Progenitor cell of endocrine pancreas (in vitro differentiated cells): ENCODE measurements at places on chromosomes 1 and 21.

DNA sequence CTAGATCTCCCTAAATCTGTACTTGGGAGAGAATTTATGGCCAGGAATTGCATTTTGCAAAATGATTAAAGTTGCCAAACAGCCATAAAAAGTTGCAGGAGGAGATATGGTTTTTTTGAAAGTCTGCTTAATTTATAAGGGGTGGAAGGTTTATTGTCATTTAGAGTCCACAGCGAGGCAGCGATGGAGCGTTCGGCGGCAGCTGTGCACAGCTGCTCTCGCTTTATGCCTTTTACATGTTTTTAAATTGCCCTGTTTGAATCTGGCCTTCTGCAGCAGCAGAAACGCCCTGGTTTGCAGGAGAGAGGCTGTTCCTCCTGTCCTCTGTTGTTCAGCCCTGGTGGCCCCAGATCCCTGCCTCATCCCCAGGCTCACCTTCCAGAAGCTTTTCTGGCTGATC is 144.9 kb upstream of the POU3F1 start:
- H3K27me3 ChIP-seq: peaks cover 42% of the 10 kb centered on the region
- DNase-seq: no peak
- H3K36me3 ChIP-seq: no peaks in the 10 kb centered on the region
- H3K4me3 ChIP-seq: no peak overlapping the region

DNA sequence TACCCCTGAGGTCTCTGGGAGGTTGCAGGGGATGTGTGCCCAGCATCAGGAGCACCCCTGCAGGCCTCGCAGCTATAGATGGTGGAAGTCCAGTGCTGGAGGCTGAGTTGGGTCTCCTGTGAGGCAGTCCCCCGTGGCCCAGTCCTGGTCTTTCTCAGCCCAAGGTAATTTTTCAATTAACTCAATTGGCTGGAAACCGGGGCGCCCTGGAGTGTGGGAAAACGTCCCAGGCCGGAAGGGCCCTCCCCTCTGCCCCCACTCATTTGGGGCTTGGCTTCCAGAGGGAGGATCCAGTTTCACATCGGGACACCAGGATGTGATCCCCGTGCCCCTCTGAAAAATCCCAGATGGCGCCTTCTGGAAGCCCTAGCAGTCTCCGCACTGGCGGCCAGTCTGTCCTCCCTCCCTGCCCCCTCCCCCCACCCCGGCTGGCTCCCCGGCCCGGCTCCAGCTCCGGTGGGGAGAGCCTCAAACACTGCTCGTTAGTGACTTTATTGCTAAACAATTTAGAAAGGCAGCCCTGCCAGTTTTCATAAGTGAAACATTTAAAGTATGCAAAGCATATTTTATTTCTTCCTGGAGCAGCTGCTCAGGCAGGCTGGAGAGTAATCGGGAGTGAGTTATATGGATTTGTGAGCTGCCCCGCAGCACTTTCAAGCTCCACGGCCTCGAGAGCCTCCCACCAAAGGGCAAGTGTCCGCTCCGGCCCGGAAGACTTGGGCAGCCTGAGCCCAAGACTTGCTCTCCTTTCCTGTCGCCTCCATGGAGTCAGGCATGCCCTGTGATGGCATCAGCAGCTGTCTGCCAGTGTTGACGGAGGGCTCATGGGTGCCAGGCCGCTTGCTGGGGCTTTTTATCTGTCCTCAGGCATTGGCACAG is 208.2 kb upstream of the TMEM51 start:
- no peak for DNase-seq
- no peak overlapping the region for H3K4me3 ChIP-seq
- no peak overlapping the region for H3K27ac ChIP-seq
- H3K36me3 ChIP-seq: no peaks in the 10 kb centered on the region
- H3K27me3 ChIP-seq: no peaks in the 10 kb centered on the region
- peaks cover 12% of the 10 kb centered on the region for H3K4me1 ChIP-seq

- no peaks in the 10 kb centered on the region for H3K4me1 ChIP-seq
- no peak overlapping the region for H3K27ac ChIP-seq
- H3K4me3 ChIP-seq: no peak overlapping the region
- no peaks in the 10 kb centered on the region for H3K27me3 ChIP-seq
- H3K36me3 ChIP-seq: no peaks in the 10 kb centered on the region
Observed at GRCh38 chr1:213596729-213597128, 391.0 kb upstream of the PROX1 start.

DNA sequence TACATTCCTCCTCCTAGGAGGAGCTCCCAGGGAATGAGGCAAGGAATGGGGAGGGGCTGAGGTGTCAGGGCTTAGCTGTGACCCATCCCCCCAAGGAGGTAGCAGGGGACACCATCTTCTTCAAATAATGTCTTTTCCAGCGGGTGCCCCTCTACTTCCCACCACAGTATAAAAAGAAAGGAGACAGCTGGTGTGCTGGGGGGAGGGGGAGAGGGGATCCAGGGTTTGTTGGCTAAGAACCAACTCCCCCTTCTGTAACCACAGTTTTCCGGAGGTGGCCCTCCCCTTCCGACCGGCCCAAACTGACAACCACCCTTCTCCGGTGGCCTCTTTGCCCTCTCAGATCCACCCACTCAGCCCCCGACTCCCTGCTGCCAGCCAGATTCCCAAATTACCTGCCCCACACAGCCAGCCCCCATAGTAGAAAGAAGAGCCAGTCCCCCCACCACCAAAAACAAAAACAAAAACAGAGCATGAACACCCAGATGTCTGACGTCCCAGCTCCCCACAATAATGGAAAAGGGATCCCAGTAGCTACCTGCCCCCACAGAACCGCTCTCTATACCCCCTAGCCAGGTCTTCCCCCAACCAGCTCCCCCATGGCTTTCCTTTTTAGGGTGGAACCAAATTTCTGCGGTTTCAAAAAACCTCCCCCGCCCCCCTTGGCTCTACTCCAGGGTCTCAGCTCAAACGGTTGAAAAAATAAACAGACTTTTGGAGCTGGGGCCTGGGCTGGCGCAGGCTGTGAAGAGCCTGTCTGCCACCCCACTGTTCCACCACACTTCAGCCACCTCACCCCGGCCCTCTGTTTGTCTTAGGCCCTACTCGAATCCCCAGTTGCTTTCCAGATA is 2.1 kb downstream of the ARHGEF2 start:
- peaks cover 65% of the 10 kb centered on the region for H3K4me1 ChIP-seq
- no peak for DNase-seq
- peak overlapping the region; percentile 88 for H3K27ac ChIP-seq
- H3K4me3 ChIP-seq: peak overlapping the region; percentile 95
- H3K36me3 ChIP-seq: no peaks in the 10 kb centered on the region
- H3K27me3 ChIP-seq: no peaks in the 10 kb centered on the region

GRCh38 chr1:44805311-44806024 is 1.7 kb downstream of the DYNLT4 start:
- H3K27me3 ChIP-seq: peaks cover 8% of the 10 kb centered on the region
- no peak overlapping the region for H3K4me3 ChIP-seq
- DNase-seq: no peak
- peaks cover 40% of the 10 kb centered on the region for H3K4me1 ChIP-seq
- peak overlapping the region; percentile 75 for H3K27ac ChIP-seq
- H3K36me3 ChIP-seq: peaks cover 7% of the 10 kb centered on the region
